ENCODE measurements at places on chromosomes 5 and 9.

- no peak for DNase-seq
Observed at GRCh38 chr9:35906923-35907699, 1.1 kb downstream of the HRCT1 start.

DNA sequence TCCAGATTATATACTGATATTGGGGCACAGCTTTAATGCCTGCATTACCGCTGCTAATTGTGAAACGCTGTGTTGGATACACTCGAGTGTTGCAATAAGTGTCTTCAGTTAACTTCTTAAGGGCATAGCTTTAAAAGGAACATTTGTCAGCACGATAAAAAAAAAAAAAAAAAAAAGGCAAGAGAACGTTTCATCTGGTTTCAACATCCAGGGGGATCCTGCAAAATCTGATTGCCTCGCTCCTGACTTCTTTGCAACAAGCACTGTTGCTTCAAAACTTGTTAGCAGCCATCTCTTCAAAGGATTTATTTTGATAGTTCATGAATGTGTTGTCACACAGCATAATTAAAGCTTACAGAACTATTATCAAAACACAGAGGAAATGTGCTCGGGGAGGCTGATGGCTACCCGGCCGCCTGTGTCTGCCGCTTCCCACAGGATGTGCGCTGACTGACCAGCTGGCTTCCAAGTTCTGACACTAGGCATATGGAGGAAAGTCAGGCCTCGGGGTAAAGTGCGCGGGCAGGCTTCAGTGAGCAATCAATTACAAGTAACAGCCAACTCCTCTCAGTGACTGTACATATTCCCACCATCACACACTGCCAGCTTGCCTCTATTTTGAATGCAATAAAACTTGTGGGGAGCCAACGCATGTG lies 77.7 kb downstream of the EBF1 start:
- DNase-seq, result no peak

- DNase-seq, result no peak
Observed at GRCh38 chr5:40402007-40402364, 277.7 kb upstream of the PTGER4 start.

DNA sequence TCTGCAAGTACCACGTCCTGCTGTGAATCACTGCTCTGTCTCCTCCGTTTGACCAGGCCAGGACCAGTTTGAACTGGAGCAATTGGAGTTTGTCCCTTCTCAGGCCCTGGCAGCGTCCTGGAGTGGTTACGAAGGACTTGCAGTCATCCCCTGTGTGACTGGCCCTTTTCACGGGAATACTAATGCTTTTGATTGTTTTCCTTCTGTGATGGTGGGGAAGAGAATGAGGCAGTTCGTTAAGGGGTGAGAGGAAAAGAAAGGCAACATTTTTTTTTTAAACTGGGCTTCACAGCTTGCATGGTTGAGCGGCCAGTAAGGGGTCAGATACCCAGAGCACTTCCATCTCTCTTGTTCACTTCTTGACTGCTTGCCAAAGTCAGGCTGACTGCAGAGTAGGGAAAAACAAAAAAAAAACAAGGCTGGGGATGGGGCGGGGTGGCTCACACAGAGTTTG lies 153.5 kb upstream of the STK32A start:
- DNase-seq, result no peak

GRCh38 chr5:39148983-39149534 lies 70.3 kb downstream of the FYB1 start:
- no peak for DNase-seq

- DNase-seq, result no peak
Observed at GRCh38 chr5:61686491-61687257, 354.6 kb downstream of the ZSWIM6 start.

DNA sequence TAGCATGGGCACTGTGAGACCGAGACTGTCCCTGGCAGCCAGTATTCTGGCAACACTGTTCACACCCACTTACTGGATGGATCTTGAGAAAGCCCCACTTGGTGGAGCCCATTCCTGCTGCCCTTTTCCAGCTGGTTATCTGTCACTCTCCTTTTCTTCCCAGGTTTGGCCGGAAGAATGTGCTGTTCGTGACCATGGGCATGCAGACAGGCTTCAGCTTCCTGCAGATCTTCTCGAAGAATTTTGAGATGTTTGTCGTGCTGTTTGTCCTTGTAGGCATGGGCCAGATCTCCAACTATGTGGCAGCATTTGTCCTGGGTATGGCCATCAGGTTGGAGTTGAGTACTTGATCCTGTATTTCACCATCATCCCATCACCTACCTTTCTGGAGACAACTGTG lies 14.5 kb downstream of the SLC22A5 start:
- DNase-seq, result no peak

DNA sequence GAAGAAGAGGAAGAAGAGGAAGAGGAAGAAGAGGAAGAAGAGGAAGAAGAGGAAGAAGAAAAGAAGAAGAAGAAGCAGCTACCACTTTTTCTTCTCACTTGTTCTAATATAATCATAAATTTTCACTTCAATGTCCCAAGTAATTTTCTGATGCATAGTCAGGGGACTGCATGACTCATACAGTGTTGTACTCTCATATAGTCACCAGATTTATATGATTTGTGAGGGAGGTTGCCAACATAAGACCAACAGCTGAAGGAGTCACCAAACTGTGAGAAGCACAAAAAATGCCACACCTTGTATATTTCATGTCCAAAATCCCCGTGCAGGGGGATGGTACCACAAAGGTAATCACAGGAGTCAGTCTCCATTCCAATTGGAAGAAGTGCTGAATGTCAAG lies 32.7 kb upstream of the DMRTA1 start:
- peak; percentile 16 for DNase-seq

GRCh38 chr5:141650851-141651727 lies at the start of gene FCHSD1:
TSS of gene FCHSD1 (minus strand) at chr5:141651418. CDS start at chr5:141651368, 50 bp downstream.
- peak; percentile 93 for DNase-seq

DNA sequence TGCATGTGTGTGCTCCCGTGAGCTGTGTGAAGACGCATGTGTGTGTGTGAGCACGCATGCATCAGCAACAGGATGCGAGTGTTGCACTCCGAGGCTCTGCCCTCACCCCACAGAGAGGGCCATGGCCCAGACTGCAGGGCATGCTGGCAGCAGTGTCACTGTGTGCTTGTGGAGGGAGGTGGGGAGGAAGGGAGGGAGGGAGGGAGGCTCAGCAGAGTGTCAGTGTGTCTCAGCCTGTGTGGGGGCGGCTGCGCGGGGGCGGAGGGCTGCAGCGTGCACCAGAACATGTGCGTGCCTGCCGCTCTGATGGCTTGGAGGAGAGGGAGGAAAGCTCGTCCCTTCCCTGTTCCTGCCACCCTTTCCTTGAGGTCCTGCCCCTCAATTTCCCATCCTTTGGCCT lies 5.3 kb downstream of the CAMK2A start:
- DNase-seq, result no peak

DNA sequence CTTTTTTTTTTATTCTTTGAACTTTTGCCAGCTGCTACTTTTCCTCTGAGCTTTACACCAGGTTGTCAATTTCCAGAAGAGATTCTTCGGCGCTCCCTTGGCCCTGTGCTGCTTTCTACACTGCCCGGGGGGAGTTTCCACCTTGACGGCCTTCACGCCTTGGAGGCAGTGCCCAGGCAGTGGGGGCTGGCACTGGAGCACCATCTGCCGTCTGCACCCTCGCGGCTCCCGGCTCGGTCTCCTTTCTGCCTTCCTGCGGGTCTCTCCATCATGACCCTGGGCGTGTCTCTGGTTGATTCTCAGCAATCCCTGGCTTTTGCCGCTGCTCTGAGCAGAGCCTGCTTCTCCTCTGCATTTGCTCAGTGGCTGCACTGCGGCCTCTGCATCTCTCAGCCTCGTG lies 2.9 kb downstream of the SLC6A18 start:
- DNase-seq, result no peak

GRCh38 chr9:132605387-132605786 lies 23.0 kb downstream of the BARHL1 start:
- DNase-seq, result no peak

GRCh38 chr5:152437866-152438265 lies 32.8 kb upstream of the NMUR2 start:
- no peak for DNase-seq

DNA sequence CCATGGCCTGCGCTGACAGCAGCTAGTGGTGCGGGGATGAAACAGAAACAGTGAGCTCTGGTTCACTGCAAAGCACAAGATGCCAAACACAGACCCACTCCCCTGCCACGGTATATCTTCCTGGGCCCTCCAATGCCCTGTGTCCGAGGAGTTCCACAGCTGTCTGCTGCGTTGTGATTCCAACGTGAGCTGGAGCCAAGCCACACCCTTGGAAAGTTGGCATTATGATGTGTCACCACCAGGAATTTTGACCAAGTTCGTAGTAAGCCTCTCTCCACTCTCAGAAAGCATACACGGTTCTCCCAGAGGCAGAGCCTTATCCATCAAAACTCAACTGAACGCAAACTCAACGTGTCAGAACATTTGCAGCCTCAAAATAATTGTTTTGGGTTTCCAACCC lies 55.6 kb downstream of the MACROH2A1 start:
- DNase-seq, result peak; percentile 42

- peak; percentile 12 for DNase-seq
Observed at GRCh38 chr9:122642226-122642625, 15.2 kb downstream of the OR1B1 start.

DNA sequence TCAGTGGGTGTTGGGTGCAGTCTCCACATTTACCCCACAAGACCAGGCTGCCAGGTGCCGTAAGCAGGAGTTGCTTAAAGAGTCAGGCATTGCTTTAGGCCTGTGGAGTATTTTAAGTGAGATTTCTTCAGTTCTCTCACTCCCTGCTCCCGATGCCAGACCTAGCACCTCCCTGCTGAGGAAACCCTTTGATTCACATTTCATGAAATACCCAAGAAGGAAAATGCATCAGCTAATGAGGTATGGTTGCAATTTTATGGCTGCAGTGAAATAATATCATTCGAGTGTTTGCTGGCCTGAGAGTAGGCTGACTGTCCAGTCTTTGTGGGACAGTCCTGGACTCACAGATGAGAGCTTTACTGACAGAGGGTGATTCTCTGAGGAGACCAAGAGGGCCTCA lies 67.4 kb upstream of the CTSL start:
- DNase-seq, result no peak

GRCh38 chr5:28254846-28255245 lies 1216.5 kb upstream of the CDH9 start:
- DNase-seq, result no peak

GRCh38 chr9:129761901-129762369 lies 9.1 kb upstream of the PTGES start:
- DNase-seq, result no peak

- DNase-seq, result no peak
Observed at GRCh38 chr9:6917162-6917561, 159.4 kb downstream of the KDM4C start.

DNA sequence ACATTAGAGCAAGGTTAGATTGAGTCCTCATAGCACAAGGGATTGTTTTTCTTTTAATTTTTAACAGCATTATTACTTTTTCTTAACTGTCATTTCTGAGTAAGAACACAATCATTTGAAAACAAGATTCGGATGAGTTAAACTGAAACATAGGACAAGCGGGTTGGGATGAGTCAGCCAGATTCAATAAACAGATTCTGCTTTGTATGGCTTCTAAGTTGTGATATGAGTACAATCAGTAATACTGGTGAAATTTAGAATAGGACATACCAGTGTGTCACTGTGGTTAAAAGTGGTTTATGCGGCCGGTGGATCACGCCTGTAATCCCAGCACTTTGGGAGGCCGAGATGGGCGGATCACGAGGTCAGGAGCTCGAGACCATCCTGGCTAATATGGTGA lies 364.3 kb upstream of the CDH10 start:
- no peak for DNase-seq

GRCh38 chr9:12629067-12629466 lies 64.1 kb upstream of the TYRP1 start:
- no peak for DNase-seq

GRCh38 chr5:164234321-164234720 lies 728.9 kb downstream of the MAT2B start:
- DNase-seq, result no peak

GRCh38 chr9:130542457-130543228 lies 36.7 kb upstream of the FUBP3 start:
- DNase-seq, result no peak

DNA sequence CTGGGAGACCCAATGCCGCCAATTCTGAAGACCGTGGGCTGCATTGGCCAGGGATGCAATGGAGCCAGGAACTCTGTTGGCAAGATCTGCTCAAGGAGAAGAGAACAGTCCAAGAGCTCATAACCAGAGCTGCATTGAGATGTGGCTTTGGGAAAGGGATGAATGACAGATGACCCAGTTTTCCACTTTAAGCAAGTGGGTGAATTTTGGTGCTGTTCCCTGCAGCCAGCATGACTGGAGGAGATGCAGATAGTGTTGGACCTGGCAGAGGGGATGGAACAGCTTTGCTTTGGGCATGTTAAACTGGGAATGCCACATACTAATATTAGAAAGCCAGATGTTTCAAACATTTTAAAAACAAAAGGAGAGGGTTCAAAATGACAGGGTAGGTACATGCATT lies 143.1 kb downstream of the FSTL4 start:
- DNase-seq, result no peak

- DNase-seq, result no peak
Observed at GRCh38 chr5:35881758-35882157, 25.1 kb downstream of the IL7R start.

- no peak for DNase-seq
Observed at GRCh38 chr5:1494780-1495524, 28.8 kb downstream of the LPCAT1 start.

DNA sequence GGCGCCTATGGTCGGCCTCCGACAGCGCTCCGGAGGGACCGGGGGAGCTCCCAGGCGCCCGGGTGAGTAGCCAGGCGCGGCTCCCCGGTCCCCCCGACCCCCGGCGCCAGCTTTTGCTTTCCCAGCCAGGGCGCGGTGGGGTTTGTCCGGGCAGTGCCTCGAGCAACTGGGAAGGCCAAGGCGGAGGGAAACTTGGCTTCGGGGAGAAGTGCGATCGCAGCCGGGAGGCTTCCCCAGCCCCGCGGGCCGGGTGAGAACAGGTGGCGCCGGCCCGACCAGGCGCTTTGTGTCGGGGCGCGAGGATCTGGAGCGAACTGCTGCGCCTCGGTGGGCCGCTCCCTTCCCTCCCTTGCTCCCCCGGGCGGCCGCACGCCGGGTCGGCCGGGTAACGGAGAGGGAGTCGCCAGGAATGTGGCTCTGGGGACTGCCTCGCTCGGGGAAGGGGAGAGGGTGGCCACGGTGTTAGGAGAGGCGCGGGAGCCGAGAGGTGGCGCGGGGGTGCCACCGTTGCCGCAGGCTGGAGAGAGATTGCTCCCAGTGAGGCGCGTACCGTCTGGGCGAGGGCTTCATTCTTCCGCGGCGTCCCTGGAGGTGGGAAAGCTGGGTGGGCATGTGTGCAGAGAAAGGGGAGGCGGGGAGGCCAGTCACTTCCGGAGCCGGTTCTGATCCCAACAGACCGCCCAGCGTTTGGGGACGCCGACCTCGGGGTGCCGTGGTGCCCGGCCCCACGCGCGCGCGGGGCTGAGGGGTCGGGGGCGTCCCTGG lies 561 bp downstream of the DAPK1 start:
- DNase-seq, result no peak
